Astrocyte (in vitro differentiated cells and primary cell): ENCODE measurements at places on chromosomes 3 and 15.

- peak; percentile 89 for DNase-seq
Measured at GRCh38 chr3:188421151-188421821, 267.3 kb downstream of the LPP start.

GRCh38 chr3:154970797-154971196, 109.3 kb upstream of the MME start:
- peak; percentile 32 for DNase-seq

- DNase-seq: no peak
Measured at GRCh38 chr3:4425055-4425454, 42.0 kb downstream of the SUMF1 start.

- DNase-seq: no peak
Measured at GRCh38 chr15:45654749-45655148, 19.9 kb downstream of the SQOR start.

DNA sequence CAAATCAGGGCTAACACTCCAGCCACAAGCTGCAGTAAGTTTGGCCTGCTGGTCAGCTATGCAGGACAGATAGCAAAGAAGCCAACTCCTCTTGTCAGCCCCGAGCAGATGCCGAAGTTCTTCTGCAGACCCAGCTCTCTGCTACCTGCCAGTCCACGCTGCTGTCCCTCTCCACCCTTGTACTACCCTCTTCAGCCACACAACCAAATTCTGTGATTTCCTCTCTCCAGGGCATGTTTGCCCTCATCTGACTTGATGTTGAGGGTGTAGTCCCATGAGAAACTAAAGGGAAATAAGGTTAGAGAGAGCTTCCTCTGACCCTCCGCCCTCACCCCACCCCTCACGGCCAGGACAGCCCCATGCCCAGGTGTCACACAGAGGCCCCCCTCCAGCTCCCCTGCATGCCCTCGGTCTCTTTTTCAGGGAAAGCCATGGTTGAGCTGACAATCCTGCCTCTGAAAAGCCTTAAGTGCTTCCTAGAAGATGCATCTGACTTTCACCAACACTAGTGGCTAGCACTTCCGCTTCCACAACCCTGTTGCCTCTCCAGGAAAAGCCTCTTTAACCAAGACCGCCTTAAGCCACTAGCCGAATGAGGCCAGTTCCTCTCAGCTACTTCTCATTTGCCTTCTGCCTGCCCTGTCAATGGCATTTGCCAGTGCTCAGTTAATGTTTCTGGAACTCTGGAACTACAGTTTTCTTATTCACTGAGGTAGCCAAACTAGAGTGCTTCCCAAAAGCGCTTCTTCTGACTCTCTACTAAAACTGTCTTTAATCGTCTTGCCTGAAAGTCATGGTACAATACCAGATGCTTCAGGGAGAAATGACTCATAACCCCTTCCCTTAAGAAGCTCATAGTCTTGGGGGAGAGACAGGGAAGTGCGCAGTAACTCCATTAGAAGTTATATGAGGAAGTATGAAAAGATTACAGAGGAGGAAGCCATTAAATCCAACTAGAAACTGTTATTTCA, 300.4 kb upstream of the STT3B start:
- DNase-seq: peak; percentile 21

GRCh38 chr15:20345401-20345958, 196.1 kb downstream of the GOLGA6L6 start:
- DNase-seq: no peak

DNA sequence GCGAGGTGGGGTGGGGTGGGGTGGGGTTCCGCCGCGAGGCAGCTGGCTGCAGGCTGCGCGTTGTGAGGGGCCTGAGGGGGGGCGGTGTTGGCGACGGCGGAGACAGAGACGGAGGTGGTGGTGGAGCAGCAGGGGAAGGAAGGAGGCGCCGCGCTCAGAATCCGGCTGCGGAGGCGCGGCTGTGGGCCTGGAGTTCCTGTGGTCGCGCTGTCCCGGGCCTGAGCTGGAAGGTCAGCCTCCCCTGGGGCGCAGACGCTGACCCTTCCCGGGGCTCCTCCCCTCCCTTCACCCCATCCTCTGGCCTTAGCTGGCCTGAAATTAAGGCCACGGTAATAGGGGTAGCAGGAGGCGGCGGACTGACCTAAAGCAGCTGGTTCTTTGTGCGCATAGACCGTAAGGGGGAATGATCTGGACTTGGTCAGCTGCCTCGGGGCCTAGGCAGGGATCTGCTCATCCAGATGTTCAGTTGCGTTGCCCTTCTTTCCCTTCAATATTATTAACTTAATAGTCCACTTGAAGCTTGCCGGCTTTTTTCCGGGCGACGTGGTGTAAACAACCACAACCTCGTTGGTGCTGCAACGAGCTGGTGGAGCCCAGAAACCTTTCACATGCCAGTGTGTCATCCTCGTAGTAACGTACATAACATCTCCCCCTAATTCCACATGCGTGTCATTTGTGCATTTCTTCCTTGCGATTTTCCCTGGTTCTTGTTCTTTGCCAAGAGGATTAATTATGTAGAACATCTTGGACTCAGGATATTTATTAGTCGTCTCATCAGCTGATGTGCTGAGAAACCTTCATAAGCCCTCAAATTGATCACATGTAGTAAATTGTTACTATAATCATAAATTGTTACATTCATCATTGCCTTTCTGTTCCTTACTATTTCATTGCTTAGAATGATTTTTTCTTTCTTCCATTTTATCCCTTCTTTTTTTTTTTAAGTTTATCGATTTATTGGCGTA, 626 bp downstream of the SEC62 start:
- DNase-seq: peak; percentile 37

DNA sequence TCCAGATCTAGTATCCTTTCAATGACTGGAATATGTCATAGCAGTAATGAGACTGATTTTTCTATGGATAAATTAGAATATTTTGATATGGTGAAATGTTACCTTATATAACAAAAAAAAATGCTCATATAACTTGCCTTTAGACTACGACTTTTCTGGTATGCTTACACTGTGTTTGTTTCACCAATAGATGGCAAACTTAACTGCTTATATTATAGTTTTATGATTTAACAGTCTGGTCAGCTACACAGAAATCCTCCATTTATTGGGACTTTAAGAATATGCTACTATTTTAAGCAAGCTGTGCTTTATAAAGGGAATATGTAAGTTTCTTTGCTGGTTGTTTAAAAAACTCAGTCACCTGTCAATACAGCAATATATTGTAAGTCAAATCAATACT, 205.6 kb downstream of the VGLL3 start:
- peak; percentile 33 for DNase-seq

- no peak for DNase-seq
Measured at GRCh38 chr3:50396502-50396901, 37.2 kb upstream of the TMEM115 start.

DNA sequence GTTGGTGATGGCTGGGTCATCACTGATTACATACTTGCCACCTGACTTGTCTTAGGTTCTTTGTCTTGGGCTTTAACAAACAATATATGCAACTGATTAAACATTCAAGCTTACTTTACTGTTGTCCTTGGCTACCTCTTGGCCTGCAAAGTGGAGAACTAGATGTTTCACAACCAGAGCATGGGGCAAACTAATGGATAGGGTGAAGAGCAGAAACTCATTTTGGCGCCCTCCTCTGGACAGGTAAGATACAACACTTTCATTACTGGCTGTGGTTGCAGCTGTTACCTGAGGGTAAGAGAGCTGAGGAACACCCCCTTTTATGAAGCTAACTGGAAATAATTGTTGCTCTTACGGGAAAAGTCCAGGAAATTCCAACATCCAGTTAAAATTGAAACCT, 262.1 kb downstream of the NAALADL2 start:
- no peak for DNase-seq

- DNase-seq: peak; percentile 97
Measured at GRCh38 chr3:70824773-70825172, 512.3 kb upstream of the MDFIC2 start.

DNA sequence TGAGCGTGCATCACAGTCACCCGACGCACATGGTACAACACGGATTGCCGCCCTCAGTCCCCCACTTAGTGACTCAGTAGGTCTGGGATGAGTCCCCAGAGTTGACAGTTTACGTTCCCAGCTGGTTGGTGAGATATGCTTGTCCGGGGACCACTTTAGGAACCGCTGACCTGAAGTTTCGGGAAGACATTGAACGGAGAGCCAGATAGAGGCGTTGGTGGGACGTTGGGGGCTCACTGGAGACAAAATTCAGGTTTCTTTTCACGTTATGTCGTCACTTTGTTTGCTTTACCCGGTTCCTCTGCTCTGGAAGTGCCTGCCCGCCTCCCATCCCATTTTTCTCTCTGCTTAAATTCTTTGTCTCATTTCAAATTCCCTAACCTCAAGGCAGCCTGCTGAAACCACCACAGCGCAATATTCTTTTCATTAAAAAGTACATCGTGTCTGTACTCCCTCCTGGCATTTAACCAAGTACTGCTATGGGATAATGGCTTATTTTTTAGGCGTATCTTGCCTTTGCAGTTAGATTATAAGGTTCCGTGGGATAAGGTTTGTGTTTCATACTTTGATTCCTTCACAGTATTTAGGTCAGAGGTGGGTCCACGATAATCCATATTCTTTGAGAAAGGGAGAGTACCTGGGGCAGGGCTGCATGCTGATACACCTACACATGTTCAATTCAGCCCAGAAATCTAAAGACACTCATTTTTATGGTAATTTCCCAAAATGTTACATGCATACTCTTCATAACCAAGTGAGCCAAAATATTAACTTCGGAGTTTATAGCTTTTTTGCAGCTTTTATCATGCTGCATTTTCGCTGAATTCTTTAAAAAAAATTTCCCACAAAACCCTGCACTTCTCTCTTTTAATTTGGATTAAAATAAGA, 921 bp downstream of the LMLN start:
- no peak for DNase-seq

DNA sequence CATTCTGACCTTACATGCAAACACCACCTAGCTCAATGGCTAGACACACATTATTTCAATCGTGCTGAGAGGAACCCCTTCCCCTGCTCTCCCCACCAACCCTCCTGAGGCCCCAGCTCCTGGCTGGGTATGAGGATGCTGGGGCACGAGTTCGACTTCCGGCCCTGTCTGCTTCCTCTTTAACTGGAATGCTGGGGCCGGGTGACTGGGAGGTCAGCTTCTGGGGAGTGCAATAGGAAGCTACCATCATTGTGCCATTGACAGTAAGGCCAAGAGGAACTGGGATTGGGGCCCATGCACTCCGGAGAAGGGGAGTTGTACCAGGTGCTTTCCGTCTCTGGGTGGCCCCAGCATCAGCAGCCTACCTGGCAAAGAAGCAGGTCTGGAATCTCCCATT, 15.6 kb upstream of the TLE3 start:
- no peak for DNase-seq

DNA sequence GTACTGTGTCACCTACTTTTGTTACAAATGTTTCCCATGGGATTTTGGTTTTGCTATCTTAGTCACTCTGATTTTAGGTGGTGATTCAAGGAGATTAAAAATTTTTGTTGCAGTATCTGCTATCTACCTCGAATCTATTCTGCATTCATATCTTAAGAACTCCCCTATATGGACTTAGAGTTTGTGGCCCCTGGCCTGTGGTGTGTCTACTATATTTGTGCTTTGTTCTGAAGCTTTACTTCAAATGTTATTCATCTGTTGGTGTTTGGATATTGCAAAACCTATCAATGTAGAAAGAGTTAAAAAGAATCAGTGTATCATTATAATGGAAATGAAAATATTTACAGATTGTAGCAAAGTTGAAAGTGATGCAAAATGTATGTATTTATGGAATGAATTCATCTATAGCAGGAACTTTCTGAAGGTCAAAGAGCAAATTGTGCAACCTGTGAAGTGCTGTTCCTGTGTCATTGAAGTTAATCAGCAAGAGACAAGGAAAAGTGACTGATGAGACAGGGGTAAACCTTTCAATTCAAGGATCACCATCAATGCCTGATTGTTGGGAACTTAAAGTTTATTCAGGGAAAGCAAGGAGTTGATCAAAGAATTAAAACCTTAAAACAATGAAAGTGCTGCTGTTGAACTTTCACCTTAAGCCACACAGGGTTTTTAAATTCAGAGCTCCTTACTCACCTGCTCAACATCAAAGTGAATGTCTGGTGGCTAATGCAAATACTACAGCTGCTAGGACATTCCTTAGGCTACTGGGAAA, 71.0 kb downstream of the SLMAP start:
- DNase-seq: no peak

DNA sequence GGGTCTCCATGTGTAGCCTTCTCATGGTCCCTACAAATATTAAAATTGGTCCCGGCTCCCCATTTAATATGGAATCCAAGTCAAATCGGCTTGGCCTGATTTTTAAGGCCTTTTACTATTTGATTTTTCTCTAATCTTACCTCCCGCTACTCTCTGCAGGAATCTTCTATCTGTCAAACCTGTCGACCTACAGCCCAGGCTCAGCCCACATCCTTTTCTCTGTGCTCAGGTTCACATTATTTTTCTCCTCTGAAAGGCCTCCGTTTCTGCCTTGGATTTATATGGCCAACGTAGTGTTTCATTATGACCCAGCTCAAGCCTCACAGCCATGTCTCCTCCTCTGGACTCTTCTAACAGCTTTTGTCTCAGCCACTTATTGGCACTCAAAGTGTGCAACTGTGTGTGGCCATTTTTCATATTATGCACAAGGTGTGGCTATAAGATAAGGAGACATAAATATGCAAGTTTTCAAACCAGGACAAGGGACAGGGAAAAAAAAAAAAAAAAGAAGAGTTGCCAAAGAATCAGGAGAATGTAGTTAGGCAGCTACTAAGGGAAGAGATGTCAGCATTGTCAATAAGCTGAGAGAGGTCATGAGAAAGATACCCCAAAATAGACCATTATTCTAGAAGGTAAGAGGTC, 2.1 kb upstream of the GLCE start:
- no peak for DNase-seq

DNA sequence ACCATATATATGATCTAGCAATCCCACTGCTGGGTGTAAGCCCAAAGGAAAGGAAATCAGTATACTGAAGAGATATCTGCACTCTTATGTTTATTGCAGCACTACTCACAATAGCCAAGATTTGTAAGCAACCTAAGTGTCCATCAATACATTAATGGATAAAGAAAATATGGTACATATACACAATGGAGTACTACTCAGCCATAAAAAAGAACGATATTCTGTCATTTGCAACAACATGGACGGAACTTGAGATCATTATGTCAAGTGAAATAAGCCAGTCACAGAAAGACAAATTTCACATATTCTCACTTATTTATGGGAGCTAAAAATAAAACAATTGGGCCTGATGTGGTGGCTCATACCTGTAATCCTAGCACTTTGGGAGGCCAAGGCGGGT, 21.9 kb upstream of the ARNT2 start:
- no peak for DNase-seq
